ENCODE measurements at places on chromosomes 4 and X.
A peak's percentile ranks its signal among the peaks of the same experiment; 100 is the strongest.

GRCh38 chr4:180160195-180160983 is 2082.8 kb upstream of the TENM3 start:
- no peak for DNase-seq

DNA sequence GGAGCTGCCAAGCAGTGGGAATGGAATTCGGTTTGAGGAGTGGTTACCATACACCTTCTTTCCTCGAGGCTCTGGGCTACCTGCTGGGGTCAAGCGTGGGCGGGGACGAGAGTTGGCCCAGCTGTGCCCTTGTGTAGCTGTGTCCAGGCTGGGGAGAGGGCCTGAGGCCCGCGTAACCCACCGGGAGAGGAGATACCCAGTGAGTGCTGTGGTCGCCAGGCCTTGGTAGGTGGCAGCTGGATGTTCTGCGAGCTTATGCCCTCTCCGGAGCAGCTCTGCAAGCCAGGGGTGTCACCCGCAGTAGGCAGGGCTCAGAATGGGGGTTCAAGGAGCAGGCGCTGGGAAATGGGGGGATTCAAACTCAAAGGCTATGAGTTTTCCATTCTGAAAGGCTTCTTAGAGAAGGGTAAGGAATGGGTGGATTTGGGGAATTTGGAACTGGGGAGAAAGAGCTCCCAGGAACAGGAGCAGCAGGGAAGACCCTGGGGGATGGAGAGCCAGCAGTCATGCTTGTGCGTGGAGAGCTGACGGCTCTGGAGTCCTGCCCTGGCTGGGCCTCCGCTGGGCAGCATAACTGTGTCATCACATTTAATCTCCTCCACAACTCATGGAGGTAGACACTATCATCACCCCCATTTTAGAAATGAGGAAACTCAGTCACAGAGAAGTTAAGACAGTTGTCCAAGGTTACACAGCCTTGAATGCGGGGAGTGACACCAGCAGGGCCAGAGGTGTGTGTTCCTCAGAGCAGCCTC is 117.5 kb downstream of the SORCS2 start:
- no peak for DNase-seq

DNA sequence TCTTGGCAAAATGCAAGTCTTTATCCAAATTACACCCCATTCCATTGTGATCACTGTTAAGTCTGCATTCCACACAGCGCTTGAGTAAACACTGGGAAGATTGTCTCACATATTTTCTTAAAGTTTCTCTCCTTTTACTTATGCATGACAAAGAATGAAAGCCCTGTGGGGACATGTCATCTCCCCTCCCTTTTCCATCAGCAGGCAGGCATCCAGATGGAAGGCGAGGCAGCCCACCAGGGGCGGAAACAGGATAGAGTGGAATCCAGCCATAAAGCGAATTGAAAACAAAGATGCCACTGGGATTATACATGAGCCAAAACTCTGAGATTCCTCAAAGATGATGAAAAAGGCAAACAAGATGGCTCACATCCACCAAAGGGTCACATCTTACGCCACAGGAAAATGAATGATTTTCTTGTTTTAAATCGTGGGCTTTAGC is 78.2 kb downstream of the AFAP1 start:
- no peak for DNase-seq

- DNase-seq, result peak; percentile 8
Observed at GRCh38 chrX:130216320-130216719, 44.6 kb downstream of the RAB33A start.

DNA sequence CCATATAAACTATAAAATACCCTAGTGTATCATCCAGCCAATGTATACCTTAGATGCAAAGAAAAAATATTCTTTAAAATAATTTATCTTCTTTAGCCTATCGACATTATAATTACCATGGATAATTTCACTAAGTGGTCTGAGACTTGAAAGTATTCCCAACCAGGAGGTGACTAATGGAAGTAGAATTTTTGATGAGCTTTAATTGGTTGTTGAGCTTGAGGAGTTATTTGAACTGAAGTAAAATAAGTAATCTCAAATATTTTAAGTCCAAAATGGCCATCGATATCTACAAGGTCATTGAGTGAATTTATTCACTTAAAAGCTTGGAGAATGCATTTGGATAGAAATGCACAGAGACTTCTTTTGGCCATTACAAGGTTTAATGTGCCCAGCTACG is 436.2 kb downstream of the TLL1 start:
- DNase-seq, result no peak

DNA sequence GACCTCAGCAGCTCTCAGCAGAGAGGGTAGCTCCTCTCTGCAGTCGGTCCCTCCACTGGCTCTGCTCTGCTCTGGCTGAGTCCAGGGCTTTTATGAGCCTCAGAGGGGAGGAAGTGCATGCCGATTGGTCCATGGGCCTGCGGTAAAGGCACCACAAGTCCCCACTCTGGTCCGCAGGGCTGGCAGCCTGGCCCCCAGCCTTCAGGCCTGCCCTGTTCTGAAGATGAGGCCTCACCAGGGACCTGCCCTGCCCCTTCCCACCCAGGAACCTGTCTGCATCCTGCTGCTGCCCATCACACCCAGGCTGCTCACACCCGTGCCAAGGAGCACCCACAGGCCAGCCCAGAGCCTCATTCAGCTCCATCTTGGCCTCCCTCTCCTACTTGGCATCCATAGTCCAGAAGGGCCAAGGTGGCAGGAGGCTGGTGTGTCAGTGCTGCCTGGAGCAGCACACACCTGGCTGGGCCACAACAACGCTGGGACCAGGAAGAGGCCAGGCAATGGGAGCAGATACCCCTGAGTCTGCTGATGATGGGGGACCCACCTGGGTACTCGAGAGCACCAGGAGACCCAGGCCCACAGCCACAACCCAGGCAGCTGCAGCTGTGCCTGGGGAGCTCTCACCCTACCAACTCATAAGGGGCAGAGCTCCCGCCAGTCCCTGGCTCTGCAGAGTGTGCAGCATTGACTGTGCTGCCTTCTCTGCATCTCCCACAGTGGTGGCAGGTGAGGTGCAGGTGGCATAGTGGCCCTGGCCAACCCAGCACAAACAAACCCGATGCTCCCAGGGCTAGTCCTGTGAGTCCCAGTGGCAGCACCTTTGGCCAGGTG is 191.9 kb upstream of the NUDT6 start:
- DNase-seq, result no peak

DNA sequence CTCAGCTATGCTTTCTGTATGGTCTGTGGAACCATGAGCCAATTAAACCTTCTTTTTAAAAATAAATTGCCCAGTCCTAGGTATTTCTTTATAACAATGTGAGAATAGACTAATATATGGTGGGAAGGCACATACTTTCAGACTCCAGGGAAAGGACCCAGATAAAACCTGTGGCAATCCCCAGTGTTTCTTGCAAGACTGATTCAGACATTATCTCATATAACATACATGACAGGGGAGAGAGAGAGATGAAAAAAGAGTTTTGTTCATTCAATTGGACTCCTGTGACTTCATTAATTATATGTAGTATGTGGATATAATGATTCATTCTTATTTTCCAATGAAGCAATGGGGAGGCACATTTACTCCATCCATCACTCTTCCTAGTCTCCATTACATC is 291.4 kb upstream of the PRKX start:
- DNase-seq, result no peak

- no peak for DNase-seq
Observed at GRCh38 chr4:52684896-52685295, 25.8 kb upstream of the USP46 start.

DNA sequence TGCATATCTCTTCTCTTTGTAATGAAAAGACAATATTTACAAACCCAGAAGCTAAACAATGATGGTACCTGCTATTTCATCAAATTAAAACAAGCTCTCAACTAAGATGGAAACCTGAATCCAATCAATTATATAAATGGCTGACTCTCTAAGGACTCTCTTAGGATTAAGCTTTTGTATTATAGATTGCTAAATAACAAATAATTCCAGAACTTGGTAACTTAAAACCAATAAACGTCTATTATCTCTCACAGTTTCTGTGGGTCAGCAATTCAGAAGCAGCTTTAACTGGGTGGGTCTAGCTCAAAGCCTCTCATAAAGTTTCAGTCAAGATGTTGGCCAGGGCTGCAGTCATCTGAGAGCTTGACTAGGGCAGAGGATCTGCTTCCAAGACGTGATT is 12.4 kb downstream of the PHKA2 start:
- no peak for DNase-seq

GRCh38 chr4:57607566-57608180 is 497.5 kb upstream of the IGFBP7 start:
- DNase-seq, result no peak

GRCh38 chrX:107747596-107748161 is 27.9 kb downstream of the TSC22D3 start:
- no peak for DNase-seq

DNA sequence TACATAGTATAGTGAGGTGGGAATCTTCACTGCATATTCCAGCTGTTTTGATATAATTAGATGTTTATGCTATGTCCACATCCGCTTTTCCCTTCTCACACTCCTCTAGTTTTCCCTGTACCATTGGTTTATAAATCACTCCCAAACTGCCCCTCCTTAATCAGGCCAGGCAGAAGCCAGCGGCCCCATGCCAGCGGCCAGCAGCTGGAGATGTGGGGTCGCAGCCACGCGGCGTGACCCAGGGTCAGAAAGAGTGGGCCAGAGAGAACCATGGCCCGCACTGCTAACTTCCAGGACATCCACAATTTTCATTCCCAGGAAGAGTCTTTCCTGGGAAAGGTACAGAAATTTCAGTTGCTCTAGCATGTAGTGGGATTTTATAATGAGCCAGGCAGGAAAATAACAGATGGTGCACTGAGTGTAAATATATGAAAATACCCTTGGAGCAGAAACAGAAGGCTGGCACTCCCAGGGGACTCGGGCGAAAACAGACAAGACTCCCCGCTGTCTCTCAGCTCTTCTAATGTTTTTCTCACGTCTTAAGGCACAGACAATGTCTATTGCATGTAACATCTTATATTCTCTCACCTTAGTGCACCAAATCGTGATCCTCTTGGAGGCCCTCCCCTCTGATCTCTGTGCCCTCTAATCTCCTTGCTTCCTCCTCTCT is 145.9 kb upstream of the ZFP42 start:
- no peak for DNase-seq

GRCh38 chrX:150513544-150513943 is 54.9 kb upstream of the MTM1 start:
- no peak for DNase-seq

DNA sequence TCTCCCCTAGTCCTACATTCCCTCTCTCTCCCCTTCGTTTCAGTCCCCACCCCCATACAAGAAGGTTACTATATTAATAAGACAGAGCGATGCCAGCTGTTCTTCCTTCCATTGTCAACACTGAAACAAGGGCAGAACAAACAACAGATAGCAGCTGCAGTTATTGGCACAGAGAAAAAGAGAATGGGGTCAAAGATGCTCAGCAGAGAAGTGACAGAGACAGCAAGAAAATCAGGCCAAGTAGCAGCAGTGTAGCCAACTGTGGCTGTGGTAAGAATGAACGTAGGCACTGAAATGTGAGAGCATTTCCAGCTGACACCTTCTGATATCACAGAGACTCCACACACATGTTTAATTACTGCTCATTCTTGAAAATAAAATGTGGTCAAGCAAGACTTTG is 641.8 kb downstream of the FSTL5 start:
- DNase-seq, result no peak

- DNase-seq, result peak; percentile 80
Observed at GRCh38 chr4:56513517-56513916, 7.9 kb downstream of the ARL9 start.

DNA sequence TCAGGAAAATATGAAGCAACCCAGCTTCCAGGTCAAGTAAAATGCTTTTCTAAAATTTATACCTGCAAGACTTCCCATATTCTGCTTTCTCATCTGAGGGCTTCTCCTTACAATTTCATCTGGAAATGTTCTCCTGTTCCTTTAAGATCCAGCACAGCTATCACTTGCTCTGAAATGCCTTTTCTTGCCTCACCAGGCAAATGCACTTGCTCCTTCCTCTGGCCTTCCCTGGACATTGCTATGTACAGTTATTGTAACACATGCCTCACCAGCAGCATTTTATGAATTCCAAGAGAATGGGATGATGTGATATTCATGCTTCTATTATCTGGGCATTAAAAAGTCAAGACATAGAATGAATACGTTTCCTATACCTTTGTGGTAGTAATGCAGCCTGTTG is 842.1 kb upstream of the INTU start:
- DNase-seq, result no peak

DNA sequence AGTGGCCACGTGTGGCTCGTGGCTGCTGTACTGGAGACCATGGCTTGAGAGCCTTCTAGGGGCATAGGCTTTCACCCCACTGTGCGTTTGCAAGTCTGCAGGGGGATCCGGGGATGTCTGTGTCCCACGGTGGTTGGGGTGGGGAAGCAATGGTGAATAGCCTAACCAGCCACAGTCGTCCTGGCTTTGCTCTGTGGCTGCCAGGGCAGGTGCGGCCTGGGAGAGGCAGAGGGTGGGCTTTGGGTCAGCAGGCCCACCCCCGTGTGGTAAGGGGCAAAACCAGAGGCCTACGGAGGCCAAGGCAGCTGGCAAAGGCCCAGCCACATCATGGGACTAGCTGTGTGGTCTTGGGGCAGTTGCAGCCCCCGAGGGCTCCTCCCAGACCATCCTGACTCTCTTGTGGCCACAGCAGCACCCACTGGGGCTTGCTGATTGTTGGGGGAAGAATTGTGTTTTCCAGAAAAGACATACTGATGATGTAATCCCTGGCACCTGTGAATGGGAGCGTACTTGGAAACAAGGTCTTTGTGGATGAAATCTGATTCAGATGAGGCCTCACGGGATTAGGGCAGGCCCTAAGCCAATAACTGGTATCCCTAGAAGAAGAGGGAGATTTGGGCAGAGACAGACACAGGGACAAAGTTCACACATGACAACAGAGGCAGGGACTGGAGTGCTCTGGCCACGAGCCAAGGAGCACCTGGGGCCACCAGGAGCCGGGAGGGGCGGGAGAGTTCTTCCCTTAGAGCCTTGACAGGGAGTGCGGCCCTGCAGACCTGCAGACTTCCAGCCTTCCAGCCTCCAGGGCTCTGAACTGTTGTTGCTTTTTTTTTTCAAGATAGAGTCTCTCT is 2.9 kb downstream of the CPZ start:
- DNase-seq, result no peak

DNA sequence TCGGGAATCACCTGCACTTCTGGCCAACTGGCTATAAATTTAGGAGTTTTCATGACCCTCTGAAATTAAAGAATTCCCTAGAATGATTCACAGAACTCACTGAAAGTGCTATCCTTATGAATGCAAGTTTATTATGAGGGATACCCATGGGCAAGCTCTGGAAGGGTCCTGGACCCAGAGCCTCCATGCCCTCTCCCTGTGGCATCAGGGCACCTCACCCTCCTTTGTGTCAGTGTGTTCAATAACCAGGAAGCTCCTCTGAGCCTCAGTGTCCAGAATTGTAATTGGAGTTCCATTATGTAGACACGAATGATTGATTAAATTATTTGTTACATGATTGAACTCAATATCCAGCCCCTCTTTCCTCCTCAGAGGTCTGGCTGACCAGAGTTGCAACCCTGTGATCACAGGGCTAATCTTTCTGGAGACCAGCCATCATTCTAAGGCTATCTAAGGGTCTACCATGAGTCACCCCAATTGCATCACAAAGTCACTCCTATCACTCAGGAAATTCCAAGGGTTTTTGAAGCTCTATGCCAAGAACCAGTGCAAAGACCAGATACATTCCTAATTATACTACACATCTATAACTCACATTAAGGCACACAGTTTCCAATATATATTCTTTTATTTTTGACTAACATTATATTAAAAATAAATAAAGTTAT is 8.9 kb downstream of the ANXA3 start:
- no peak for DNase-seq
